ENCODE measurements at places on chromosomes 16 and 17.

GRCh38 chr16:30472328-30472942 is at the start of gene ITGAL:
ITGAL (plus strand) TSS chr16:30472742; CDS start chr16:30472838, 96 bp downstream.
- DNase-seq = no peak

GRCh38 chr16:76226011-76226410 is 51.2 kb upstream of the CNTNAP4 start:
- no peak for DNase-seq

- DNase-seq = no peak
These were observed 27.8 kb downstream of the NUP88 start for GRCh38 chr17:5391678-5392077.

DNA sequence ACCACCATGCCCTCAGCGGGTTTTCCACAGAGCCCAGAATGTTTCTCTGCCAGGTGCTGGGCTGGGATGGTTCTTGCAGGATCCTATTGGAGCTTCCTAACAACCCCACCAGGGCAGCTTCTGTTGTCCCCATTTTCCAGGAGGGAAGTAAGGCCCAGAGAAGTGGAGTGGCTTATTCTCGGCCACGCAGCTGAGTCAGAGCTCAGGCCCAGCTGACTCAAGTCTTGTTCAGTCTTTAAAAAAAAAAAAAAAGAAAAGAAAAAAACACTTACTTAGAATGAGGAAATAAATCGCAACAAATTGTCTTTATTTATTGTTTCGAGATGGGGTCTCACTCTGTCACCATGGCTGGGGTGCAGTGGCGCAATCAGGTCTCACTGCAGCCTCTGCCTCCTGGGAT is 413.0 kb downstream of the CPPED1 start:
- DNase-seq = no peak

- peak; percentile 15 for DNase-seq
These were observed 3.4 kb upstream of the NTN3 start for GRCh38 chr16:2467528-2468232.

Data from NCI-H1417 treated with DMSO at 0.1 percent for 48 hours (cell line).